ENCODE measurements at places on chromosomes 3 and 15. TPM values are rescaled to one million over a fixed set of nuclear protein-coding genes. Genes with fewer than 3 reads are reported as not detected.

The ZBBX gene
- total RNA-seq, result not detected

The ZNF662 gene
- total RNA-seq, result not detected

The ROPN1 gene
- total RNA-seq, result not detected

The PRR20G gene
- total RNA-seq, result not detected

The CRBN gene
- total RNA-seq, result 23.0 TPM

The NEK10 gene
- 1.1 TPM for total RNA-seq

The RBP2 gene
- total RNA-seq, result not detected

The KIF15 gene
- 5.6 TPM for total RNA-seq

The PIF1 gene
- 8.1 TPM for total RNA-seq

The FEZF2 gene
- not detected for total RNA-seq
